Glutamatergic neuron (in vitro differentiated cells): ENCODE measurements at places on chromosomes 16 and 17.
A peak's percentile ranks its signal among the peaks of the same experiment; 100 is the strongest.

DNA sequence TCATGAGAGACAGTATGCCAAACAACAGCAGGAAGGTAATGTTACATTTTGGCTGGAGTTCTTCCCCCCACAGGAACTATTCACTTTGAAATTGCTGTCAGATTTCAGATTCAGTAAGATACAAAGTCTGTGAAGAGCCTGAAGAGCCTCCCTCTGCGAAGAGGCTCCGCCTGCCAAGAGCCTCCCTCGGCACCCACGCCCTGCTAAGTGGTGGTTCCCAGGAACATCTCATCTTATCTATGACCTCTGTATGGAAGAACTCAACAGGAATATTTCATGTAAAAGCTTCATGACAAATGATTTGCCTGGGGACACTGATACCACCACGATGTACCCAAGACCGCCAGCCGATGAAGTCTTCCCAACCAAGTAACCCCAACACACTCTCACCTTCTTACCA is 3.2 kb downstream of the ZC3H7A start:
- no peak for DNase-seq

DNA sequence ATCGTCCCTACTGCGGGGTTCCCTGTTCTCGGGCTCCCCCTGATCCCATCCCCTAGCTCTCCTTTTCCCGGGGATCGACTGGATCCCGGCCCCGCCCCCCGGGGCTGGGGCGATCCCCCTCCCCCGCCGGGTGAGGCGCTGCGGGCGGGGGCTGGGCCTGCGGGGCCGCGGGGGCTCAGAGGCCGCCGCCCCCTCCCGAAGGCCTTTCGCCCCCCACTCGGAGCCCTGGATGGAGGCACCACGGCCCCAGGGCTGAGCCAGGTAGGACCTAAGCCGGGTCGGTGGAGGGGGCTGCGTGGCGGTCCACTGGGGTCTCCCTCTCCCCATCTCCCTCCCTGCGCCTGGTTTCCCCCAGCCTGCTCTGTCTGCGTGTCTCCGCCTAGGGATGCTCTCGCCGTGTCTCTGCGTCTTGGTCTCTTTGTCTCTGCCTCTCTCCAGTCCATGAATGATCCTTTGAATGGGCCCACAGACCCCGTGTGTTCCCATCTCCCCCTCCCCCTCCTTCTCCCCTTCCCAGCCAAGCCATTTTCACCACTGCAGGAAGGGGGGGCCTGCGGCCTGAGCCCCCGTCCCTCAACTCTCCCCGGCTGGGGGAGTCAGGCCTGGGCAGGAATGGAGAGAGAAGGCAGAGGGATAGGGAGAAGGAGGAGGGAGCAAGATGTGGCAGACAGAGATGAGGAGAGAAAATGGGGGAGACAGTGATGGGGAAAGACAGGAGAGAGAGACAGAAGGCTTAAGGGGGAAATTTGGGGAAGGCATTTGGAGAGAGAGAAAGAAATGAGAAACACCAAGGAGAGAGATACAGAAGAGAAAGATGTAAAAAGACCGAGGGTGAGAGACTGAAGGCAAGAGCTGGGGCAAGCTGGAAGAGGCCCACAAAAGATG is 1.7 kb upstream of the TMEM256 start:
- DNase-seq, result peak; percentile 49

- DNase-seq, result no peak
Measured at GRCh38 chr17:41629826-41630670, 5.7 kb upstream of the KRT17 start.

- DNase-seq, result peak; percentile 77
Measured at GRCh38 chr16:23060458-23061320, 88.6 kb downstream of the USP31 start.

DNA sequence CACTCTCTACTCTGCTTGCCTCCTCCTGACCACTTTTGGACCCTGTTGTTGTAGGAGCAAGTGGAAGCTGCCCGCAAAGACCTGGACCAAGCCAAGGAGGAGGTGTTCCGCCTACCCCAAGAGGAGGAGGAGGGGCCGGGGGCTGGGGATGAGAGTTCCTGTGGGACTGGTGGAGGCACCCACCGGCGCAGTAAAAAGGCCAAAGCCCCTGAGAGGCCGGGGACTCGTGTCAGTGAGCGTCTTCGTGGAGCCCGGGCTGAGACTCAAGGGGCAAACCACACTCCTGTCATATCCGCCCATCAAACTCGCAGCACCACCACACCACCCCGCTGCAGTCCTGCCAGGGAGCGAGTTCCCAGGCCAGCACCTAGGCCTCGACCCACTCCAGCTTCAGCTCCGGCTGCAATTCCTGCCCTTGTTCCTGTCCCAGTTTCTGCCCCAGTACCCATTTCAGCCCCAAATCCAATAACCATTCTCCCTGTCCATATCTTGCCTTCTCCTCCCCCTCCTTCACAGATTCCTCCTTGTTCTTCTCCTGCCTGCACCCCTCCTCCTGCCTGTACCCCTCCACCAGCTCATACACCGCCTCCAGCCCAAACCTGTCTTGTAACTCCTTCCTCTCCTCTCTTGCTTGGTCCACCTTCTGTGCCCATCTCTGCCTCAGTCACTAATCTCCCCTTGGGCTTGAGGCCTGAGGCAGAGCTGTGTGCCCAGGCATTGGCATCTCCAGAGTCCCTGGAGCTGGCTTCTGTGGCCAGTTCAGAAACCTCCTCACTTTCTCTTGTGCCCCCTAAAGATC is 11.0 kb upstream of the PHKG2 start:
- DNase-seq, result no peak

GRCh38 chr16:3950343-3951193 is 70.1 kb upstream of the CREBBP start:
- DNase-seq, result no peak

DNA sequence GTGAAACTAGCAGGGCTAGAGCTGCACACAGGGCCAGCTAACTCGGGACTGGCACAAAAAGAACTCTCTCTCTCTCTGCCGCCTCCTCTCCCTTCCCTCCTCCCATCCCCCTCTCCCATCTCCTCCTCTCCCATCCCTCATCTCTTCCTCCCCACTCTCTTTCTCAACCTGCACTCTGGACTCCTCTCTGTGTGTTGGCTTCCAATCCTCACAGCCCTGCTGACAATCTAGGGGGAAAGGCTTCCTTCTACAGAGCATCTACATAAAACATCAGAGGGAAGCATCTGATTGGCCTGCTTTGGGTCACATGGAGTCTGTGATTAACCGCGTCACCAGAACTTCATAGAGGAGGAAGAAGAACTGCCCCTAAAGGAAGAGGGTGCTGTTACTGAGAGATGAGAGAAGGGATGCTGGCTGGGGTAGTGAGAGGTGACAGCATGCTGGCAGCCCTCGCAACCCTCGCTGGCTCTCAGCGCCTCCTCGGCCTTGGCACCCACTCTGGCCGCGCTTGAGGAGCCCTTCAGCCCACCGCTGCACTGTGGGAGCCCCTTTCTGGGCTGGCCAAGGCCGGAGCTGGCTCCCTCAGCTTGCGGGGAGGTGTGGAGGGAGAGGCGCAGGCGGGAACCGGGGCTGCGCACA is 12.8 kb upstream of the ZFP90 start:
- no peak for DNase-seq

- DNase-seq, result no peak
Measured at GRCh38 chr16:5678371-5678770, 580.8 kb upstream of the EEF2KMT start.

- DNase-seq, result no peak
Measured at GRCh38 chr17:82675476-82676245, 22.8 kb downstream of the RAB40B start.

DNA sequence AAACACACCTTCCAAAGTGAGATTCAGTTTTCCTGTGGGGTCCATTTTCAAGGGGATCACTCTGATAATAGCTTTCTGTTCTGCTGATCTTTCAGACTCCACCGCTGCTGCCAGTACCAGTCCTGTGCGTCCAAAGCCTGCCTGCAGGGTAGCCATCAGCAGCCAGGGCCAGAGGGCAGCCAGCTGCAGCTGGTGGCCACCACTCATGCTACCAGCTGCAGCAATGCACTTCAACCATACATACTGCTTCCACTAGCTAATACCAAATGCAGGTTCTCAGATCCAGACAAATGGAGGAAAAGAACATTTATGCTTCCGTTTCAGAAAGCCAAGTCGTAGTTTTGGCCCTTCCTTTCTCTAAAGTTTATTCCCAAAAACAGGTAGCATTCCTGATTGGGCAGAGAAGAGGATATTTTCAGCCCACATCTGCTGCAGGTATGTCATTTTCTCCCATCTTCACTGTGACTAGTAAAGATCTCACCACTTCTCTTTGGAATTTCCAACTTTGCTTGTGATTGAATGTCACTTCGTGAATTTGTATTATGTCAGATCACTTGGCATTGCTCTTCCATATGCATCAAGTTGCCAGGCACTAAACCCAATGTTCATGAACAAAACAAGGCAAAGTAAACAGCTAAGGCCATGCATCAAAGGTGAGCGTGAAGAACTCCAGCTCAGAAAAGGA is 1.8 kb downstream of the RNF43 start:
- peak; percentile 49 for DNase-seq

- no peak for DNase-seq
Measured at GRCh38 chr16:69672315-69672997, 53.9 kb downstream of the NQO1 start.

DNA sequence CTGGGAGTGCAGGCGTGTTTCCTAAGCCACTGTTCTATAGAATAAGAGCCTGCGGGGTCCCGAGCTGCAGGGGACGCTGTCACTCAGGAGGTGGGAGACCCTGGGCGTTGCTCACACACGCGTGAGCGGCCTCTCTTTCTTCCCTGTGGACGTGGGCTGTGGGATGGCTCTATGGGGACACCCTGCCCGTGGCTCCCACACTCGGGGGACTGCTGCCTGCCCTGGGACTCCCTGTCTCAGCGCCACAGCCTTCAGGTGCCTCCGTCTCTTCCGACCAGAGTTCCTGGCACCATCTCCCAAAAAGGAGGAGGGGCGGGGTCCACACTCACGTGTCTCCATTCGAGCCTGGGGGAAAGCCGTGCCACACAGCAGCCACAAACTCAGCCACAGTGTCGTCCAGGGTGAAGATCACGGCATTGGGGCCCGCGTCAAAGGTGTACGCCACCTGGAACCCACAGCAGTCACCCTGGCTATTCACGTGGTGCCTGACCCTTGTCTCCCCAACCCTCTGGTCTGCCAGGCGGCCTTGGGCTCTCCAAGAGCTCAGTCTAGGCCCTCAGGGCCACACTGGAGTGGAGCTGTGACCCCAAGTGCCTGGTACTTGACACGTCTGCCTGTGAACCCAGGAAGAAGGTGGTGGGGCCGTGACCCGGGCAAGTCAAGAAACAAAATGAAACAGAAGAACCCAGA is 3.7 kb upstream of the CYBA start:
- no peak for DNase-seq

DNA sequence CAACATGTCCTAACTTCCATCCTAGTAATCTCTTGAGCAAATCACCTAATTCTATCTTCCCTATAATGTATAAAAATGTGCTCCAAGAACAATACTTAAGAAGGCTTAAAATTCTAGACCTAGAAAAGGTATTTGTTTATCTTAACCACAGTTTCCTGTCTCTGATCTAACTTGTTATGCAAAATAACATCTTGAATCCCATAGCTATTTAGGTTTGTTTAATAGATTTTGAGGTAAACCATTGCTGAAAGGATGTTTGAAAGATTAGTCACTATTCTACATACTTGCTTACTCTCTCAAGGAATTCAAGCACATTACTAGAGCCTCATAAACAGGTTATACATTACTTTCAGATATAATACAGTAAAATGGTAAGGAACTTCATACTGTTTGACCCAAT is 13.0 kb downstream of the CA10 start:
- DNase-seq, result no peak

DNA sequence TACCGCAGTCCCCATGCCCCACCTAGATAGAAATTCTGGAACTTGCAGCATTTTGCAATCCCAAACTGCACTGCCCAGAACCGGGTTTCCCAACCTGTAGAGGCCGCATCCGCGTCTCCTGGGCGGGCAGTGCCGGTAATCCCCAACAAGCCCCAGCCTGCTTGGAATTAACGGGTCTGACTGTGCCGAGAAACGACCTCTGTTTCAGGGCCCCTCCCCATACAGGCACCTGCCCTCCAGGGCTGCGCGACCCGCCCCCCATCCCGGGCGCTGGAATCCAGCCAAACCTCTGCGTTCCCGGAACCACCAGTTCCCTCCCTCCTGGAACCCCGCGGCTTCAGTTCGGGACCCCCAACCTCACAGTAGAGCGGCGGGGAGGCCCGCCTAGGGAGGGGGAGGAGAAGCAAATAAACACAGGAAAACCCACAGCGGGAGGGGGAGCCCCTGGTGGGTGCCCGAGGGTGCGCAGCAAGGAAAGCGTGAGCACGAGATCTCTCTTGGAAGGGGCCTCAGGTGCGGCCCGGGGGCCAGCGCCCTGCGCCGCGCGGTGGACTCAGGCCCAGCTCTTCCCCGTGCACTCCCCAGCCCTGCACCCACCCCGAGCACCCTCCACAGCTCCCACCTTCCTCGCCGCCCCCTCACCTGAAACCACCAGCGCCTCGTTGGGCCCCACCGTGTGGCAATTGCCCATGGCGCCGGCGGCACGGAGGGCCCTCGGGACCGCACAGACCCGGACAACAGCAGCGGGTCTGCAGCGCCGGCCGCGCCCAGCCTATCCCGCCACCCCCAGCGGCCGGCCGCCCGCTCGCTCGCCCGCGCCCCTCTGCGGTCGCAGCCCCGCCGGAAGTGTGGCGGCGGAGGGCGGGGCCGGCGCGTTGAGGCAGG is at the start of gene FLOT2:
TSS of gene FLOT2 (minus strand) at position 850 of the 885 bp plus-strand sequence. CDS start at position 691, 159 bp downstream.
- DNase-seq, result peak; percentile 86

GRCh38 chr16:26644912-26645543 is 421.7 kb upstream of the C16orf82 start:
- DNase-seq, result no peak

DNA sequence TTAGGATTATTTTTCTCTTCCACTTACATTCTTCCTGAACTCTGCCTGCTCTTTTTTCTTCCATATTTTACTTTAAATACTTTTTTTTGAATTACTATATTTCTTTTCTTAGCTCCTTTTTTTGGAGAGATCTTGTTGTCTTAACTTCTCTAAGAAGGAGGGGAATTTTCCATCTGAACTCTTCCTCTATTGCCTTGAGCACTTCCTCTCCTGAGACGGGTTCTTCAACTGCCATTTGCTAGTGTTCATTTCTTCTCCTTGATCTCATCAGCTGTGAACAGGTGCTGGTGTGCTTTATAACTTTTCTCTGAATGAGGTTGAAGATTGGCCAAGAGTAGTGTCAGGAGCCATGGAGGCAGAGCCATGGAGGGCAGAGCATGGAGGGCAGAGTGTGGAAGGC is 15.1 kb upstream of the CD300LD start:
- DNase-seq, result no peak

- peak; percentile 61 for DNase-seq
Measured at GRCh38 chr17:8965394-8966168, at the start of gene PIK3R5. Gene PIK3R5, minus strand, starts transcription at chr17:8965707. Its CDS starts 54,213 bp downstream, at chr17:8911494.

DNA sequence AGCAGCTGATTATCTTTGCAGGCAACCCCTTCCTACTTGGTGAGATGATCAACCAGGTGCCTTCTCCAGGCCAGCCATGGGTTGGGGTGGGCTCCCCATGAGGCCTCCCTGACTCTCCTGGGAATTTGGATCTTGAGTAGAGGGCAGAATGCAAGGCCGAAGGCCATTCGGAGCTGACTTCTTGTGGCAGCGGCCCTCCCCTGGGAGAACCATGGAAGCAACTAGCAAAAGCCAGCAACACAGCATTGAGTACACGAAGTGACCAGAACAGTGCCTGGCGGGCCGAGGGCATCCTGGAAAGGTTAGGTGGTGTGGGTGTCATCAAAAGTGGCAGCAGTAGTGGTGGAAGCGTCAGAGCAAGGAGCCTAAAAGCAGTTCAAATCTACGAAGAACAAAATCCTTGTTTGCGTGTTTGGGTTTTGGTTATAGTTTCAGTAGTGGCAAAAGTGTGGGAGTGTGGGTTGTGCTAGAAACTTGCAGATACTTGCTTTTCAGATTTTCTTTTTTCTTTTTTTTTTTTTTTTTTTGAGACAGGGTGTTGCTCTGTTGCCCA is 2.0 kb upstream of the ALDH3A1 start:
- DNase-seq, result no peak

- DNase-seq, result no peak
Measured at GRCh38 chr17:74272731-74273201, 1.3 kb upstream of the DNAI2 start.
